ENCODE measurements at places on chromosomes 12 and 14. TPM values are rescaled to one million over a fixed set of nuclear protein-coding genes. Genes with fewer than 3 reads are reported as not detected.

Gene CD163
- 0.24 TPM for total RNA-seq

Gene REM2
- total RNA-seq = not detected

Gene TRHDE
- 32.8 TPM for total RNA-seq

Gene GYS2
- total RNA-seq = not detected

Gene SPTSSA
- 14.6 TPM for total RNA-seq

Gene OAS1
- 10.6 TPM for total RNA-seq

Gene MORN3
- 0.97 TPM for total RNA-seq

Gene NTS
- not detected for total RNA-seq

Gene KLRB1
- not detected for total RNA-seq

Gene KCNC2
- total RNA-seq = not detected

All from hair follicle dermal papilla cell (primary cell).